ENCODE measurements at places on chromosomes 5 and 9.
A peak's percentile ranks its signal among the peaks of the same experiment; 100 is the strongest.

DNA sequence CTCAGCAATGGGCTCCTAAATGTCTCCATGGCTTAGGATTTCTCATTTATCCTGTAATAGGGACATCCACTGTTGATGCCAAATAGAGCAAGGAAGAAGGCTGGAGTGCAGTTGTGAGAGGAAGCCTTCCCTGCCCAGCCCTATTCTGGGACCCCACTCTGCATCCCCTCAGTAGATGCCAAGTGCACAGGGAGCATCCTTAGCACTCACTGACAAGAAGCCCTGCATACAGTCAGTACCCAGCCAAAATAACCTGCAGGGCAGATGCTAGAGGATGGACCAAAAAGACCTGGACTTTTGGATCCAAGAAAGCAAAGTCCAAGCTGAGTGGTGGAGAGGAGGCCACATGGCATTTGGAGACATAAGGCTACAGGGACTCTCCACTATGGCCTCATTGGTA lies 113.5 kb upstream of the SPOCK1 start:
- no peak for DNase-seq

- DNase-seq = no peak
These were observed 41.9 kb upstream of the PLPP6 start for GRCh38 chr9:4620057-4620765.

- DNase-seq = no peak
These were observed at the start of gene GFI1B for GRCh38 chr9:132978451-132979131. Gene GFI1B (plus strand): TSS chr9:132978694. CDS start chr9:132986679, 7,985 bp downstream.

GRCh38 chr5:128228521-128228920 lies 145.0 kb downstream of the SLC12A2 start:
- DNase-seq = no peak

DNA sequence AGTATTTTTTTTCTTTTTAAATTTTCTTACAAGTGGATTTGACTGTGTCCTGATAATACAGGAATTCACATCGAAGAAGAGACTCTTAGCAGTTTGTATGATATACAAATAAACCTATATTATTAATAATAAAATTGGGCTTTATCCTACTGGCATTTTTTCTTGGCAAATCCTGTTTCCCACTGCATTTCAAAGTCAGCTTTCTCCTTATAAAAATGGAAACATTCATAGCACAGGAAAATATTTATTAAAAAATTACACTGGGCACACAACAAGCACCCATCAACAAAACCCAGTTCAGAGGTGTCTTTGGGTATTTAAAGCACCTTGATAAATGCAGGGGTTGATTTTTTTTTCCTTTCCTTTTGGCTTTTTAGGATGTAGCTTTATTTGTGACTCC lies 200.9 kb downstream of the MEF2C start:
- DNase-seq = no peak

- no peak for DNase-seq
These were observed 152.2 kb downstream of the TMEM167A start for GRCh38 chr5:82925061-82925411.

GRCh38 chr5:176789873-176790615 lies 20.3 kb upstream of the UNC5A start:
- no peak for DNase-seq

GRCh38 chr5:126973193-126973592 lies 57.2 kb downstream of the MARCHF3 start:
- DNase-seq = no peak

DNA sequence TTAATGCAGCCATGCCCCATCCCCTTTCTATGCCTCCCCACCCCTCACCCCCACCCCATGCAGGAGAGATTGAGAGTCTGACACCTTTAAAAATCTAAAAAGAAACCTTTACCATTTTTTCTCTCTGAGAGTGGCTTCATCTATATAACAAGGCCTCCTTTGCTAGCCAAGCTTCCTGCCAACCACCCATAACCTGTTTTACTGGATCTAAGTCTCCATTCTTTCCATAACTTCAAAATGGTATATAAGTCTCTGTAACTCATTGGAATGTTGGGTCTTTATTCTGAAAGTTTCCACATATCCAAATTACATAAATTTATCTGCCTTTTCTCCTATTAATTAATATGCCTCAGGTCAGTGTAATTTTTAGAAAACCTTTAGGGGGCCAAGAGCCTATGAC lies 1174.0 kb downstream of the MAT2B start:
- no peak for DNase-seq

GRCh38 chr5:6644794-6645241 lies 11.6 kb downstream of the SRD5A1 start:
- DNase-seq = no peak

GRCh38 chr9:99137225-99137624 lies 32.3 kb downstream of the TGFBR1 start:
- no peak for DNase-seq

DNA sequence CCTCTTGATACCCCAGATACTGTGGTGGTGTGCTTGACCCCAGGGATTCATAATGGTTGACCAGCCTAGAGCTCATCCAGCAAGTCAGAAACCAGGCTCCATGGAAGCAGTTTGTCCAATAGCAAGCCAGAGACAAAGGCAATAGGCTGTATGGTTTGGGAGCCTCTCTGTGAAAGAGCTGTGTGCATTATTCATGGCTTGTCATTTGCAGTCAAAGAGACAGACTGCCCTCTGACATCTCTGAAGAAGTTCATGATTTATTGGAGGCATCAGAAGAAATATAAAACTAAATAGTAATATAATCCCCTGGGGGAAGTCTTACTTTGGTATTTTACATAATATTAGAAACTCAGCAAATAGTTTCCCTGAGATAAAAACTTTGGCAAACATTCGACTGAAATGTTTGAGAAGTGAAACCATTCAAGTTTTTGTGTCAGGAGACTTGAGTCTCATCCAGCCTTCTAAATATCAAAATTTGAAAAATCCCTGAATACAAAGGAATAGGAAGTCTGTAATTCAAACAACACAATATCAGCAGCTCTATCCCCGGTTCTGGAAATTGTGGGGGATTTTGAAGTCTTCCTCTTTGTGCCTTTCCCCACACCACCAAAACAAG lies 250.3 kb downstream of the ZSWIM6 start:
- no peak for DNase-seq

- DNase-seq = no peak
These were observed 38.5 kb upstream of the FCHO2 start for GRCh38 chr5:72917371-72917776.

- DNase-seq = no peak
These were observed 7.0 kb downstream of the MAMDC4 start for GRCh38 chr9:136858844-136859757.

DNA sequence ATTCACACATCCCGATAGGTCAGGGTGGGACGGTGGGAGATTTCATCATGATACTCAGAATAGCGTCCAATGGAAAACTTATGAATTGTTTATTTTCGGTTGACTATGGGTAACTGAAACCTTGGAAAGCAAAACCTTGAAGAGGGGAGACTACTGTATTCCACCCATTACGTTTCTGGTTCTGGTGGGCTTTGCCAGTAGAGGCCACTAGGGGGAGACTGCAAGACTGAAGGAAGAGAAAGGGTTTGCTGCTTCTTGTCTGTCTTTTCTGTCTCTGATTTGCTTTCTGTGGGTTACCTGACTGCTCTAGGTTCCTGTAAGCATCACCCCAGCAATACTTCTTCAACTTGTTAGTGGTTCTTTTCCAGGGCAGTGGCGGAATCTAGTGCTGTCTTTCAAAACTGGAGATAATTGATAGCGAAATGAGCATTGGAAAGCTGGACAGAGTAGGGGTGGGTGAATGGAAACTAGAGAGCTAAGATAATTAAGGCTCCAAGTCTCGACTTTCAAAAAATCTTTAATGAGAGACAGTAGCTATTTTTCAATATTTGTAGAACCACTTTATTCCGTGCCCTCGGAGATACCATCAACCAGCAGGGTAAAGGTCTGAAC lies 27.0 kb downstream of the GRIN3A start:
- DNase-seq = peak; percentile 12

- no peak for DNase-seq
These were observed 82.6 kb upstream of the COL5A1 start for GRCh38 chr9:134559013-134559412.

GRCh38 chr5:73901043-73901442 lies 275.0 kb downstream of the ARHGEF28 start:
- DNase-seq = no peak

- no peak for DNase-seq
These were observed 78.5 kb upstream of the LRRTM2 start for GRCh38 chr5:138953387-138954256.

GRCh38 chr5:9538504-9538903 lies 7.4 kb downstream of the SEMA5A start:
- DNase-seq = no peak

DNA sequence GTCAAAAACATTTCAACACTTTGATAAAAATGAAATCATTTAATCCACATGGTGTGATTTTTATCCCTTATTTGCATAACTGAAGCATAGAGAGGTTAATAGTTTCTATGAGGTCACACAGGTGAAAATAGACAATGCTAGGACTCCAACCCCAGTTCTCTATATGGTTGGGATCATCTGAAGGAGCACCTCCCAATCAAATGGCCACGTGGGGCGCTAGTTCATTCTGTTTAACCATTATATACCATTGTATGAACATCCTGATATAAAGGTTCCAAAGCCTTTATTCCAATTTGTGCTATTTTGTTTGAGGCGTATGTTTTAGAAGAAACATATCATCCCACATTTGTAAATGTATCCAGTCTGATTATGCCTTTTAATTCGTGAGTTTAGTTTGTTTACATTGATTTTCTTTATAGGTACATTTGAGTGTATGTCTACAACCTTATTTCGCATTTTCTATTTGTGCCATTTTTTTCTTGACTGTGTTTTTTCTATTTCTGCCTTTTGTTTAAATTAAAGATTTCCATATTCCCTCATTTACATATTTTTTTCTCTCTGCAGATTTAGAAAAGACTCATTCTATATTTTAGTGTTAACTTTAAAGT lies 1092.0 kb downstream of the MAT2B start:
- no peak for DNase-seq

Measured in stimulated activated CD4-positive, alpha-beta T cell treated with anti-CD3 and anti-CD28 coated beads, Interleukin-12 subunit alpha, Interleukin-12 subunit beta, amount 100 ng/mL, for 48 hours (primary cell).